ENCODE measurements at places on chromosomes 12 and 14.

GRCh38 chr12:65461017-65461416 lies 182.5 kb downstream of the MSRB3 start:
- DNase-seq = no peak

GRCh38 chr12:124774054-124774461 lies 89.6 kb downstream of the SCARB1 start:
- no peak for DNase-seq

DNA sequence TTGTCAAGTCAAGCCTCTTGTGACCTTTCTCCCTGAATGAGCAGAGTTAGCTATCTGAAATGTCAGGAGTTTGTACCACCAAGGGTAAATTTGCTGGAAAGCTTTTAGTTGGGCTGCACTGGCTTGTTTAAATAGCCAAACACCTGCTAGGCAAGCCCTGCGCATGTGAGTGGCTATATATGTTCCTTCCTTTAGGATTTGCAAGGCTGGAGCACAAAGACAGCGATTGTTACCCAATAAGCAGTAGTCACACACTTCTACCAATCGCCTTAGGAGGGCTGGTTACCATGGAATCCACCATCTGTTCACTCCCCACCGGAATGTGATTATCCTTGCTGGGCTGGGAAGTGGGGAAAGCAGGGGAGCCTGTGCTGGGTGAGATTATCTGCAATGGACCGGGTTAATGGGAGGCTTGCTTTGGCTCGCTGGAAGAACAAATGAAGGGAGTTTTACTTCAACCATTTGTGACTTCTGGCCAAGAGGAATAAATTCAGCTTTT lies 102.5 kb downstream of the FGD4 start:
- no peak for DNase-seq

GRCh38 chr14:50225974-50226297 lies 5.4 kb downstream of the SOS2 start:
- no peak for DNase-seq

- DNase-seq = no peak
Observed at GRCh38 chr12:10849425-10849878, at the start of gene PRR4. Gene PRR4, minus strand, starts transcription at chr12:10849475. Its CDS starts 38 bp downstream, at chr12:10849437.

Measured in cortex of kidney (tissue), 1 donor.